ENCODE measurements at places on chromosomes 2 and 18. TPM values are rescaled to one million over a fixed set of nuclear protein-coding genes. Genes with fewer than 3 reads are reported as not detected.

Gene SCN7A
- 12.1 TPM for total RNA-seq

Gene SIX2
- 1.5 TPM for total RNA-seq

Gene SERPINB11
- not detected for total RNA-seq

Gene FBLN7
- total RNA-seq: 15.7 TPM

GRCh38 chr2:182043021-182043420 lies 57.4 kb downstream of the PPP1R1C start:
- DNase-seq: no peak

Gene C1QL2
- not detected for total RNA-seq

All from breast epithelium (tissue), 4 donors.